ENCODE measurements at places on chromosomes 1 and 21. TPM values are rescaled to one million over a fixed set of nuclear protein-coding genes. Genes with fewer than 3 reads are reported as not detected.

- no peak for DNase-seq
Observed at GRCh38 chr1:94471271-94471670, 53.1 kb downstream of the ABCD3 start.

DNA sequence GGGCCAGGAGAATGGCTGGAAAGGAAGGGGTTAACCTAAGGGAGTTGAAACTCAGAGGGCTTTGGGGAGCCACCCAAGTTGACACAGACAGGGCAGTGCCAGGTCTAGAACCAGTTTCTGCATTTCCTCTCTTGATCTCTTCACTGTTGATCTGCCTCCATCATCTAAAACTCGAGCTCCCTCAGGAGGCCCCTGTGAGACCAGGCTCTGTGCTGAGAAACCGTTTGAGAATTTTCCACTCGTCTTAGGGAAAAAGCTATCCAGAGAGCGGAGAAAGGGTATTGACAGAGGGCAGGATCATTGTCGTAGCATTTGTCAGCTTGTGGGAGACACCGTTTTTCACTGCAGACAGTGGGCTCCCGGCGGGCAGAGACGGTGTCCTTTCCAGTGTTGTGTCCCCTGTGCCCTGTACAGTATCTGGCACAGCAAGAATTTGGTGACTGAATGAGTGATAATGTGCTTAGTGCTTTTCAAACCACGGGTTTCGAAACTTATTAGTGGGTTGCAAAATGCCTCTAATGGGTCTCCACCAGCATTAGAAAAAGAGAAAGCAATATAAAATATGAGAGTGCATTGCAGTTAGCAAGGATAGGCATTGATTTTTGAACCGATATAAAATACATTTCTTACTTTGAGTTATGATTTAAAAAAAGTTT is 31.1 kb downstream of the PROK1 start:
- DNase-seq, result no peak

Gene HTR6
- total RNA-seq, result not detected

DNA sequence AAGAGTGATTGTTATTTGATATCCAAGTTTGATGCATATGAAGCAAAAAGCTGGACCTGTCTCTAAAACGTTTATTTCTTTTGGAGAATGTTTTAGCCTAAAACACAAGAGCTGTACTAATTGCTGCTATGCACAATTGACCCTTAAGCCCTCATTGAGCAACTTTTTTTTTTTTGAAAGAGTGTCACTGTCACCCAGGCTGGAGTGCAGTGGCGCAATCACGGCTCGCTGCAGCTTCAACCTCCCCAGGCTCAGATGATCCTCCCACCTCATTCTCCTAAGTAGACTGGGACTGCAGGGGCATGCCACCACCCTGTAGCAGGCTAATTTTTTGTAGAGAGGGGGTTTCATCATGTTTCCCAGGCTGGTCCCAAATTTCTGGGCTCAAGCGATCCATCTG is 129.1 kb downstream of the PIK3R3 start:
- DNase-seq, result no peak

GRCh38 chr1:109834951-109835350 is 71.2 kb upstream of the EPS8L3 start:
- DNase-seq, result no peak

Gene C1orf146
- total RNA-seq, result not detected

Gene LRRC38
- not detected for total RNA-seq

Gene LIN28A
- total RNA-seq, result not detected

Gene SPRR5
- not detected for total RNA-seq

DNA sequence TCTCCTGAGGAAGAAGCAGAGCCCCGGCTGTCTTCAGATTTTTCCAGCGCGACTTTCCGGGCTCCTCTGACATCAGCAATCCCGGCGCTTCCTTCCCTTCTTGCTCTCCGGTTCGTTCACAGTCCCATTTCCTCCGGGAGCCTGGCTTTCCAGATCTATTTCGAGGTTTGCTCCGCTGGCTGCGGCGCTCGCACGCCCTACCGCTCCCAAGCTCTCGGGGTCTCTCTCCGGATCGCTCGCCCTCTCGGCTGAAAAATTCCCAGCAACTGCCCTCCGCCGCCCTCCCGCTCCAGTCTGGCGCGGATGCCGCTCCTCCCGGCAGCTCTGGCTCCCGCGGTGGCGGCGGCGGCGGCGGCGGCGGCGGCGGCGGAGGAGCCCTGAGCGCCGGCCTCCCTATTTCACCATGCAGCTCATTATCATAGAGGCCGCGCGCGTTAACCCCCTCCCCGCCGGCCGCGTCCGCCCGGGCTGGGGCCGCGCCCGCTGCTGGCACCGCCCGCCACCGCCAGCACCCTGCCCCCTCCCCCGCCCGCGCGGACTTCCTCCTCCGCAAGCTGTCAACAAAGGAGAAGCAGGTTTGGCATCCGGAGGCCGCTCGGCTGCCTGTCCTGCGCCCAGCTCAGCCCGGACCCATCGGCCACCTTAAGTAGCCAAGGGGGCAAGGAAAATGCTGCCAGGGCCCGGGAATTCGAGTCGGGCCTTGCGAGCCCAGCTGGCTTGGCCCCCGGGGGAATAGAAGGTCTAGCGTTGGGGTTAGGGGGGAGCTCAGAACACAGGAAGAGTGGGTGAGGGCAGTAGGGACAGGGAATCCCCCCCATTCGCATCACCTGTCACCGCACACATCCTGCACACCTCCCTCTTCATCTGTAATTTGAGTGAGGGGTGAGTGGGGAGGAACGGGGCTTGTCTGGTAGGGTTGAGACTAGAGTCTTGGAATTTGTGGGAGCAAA is at the start of gene PLXNA2:
TSS of gene PLXNA2 (minus strand) at position 418 of the 950 bp plus-strand sequence. CDS start 26,462 bp downstream, outside the sequence.
- peak; percentile 74 for DNase-seq

GRCh38 chr1:24315391-24315790 is 3.8 kb upstream of the GRHL3 start:
- DNase-seq, result no peak

DNA sequence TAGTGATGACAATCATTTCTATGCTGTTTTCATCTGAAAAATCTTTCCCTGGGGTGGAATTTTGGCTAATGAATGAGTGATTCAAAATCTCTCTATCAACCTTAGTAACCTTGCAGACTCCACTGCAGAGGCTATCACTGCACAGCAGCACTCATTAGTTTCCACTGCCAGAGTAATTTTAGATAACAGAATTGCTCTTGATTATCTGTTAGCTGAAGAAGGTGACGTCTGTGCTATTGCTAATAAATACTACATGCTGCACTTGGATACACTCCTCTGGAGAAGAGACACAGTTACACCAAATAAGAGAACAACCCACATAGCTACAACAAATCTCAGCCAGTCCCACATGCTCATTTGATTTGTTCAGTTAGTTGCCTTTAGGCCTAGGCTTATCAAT is 1348.4 kb downstream of the NCAM2 start:
- no peak for DNase-seq

DNA sequence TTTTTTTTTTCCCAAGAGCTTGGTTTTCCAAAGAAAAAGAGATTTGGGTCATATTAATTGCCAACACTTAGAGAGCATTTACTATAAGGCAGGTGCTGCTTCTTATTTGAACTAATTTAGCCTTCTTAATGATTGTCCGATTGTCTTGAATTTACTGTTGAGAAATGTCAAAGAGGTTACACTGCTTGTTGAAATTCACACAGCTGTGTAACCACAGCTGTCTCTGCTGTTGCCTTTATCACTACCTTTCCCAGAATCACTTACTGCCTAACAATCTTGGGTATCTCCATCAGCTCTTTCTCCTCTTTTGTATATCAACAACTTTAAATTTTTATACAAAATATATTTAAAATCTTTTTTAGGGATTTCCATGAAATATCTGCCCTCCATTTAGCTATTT is 115.6 kb downstream of the UCHL5 start:
- no peak for DNase-seq

Gene CYP4Z1
- total RNA-seq, result not detected

- DNase-seq, result no peak
Observed at GRCh38 chr1:18928985-18929384, 26.6 kb upstream of the ALDH4A1 start.

Measured in MG63 (cell line).